NCI-H2171 (cell line): ENCODE measurements at places on chromosomes 6 and 20.

- DNase-seq = no peak
These were observed 29.4 kb downstream of the SIM1 start for GRCh38 chr6:100435299-100435698.

DNA sequence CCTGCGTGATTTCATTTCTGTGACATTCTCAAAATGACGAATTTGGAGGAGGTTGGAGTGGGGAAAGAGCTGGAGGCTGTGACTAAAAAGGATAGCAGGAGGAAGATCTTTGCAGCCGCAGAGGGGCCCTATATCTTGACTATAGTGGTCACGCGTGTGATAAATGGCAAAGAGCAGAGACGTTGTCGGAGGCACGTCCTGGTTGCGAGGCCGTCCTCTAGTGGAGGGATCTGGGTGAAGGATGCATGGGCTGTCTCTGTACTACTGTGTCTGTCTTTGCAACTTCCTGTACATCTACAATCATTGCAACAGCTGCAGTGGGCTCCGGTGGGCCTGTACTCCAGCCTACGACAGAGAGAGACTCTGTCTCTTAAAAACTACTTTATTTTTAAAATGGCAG, 76.6 kb downstream of the YTHDF1 start:
- DNase-seq = no peak

DNA sequence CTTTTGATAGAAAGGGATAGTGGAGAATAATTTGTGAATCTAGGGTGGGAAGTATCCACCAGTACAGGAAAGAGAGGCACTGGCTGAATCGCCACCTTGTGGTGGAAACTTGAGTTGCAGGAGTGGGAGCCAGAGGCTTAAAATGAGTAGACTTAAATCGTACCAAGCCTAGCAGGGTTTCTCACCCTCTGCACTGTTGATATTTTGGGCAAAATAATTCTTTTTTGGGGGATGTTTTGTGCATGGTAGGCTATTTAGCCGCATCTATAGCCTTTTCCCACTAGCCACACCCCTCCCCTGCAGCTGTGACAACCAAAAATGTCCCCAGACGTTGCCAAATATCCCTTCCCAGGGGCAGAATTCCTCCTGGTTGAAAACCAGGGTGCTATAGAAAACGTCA, 119.1 kb downstream of the DHX35 start:
- DNase-seq = no peak

- DNase-seq = no peak
These were observed 126.4 kb upstream of the DUSP22 start for GRCh38 chr6:165906-166305.
